Activated CD8-positive, alpha-beta T cell treated with anti-CD3 and anti-CD28 coated beads for 36 hours (primary cell): ENCODE measurements at places on chromosomes 3 and 15. TPM values are rescaled to one million over a fixed set of nuclear protein-coding genes. Genes with fewer than 3 reads are reported as not detected.

DNA sequence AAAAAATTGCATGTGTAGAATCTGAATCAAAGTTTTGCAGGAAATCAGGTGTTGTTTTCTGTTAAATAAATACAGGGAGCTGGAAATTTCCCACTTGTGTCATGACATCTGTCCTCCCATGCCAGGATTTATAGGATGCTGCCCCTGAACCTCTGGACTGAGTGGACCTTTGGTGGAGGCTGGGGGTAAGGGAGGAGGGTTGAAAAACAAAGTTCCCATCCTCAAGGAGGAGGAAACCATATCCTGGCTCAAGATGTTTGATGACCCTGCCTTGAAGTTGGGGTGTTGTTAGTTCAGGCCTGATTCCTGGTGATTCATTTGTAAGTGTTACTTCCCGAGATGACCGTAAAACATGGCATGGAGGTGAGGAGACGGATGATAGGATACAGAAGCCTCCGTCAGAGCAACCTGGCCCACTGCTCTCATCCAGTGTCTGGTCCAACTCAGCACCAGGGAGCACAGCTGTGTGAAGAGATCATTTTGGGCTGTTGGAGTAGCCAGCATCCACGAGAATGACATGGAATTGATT, 223.6 kb downstream of the CACNA2D3 start:
- peaks cover 6% of the 10 kb centered on the region for H3K27me3 ChIP-seq
- no peaks in the 10 kb centered on the region for H3K36me3 ChIP-seq
- H3K27ac ChIP-seq: no peak overlapping the region
- no peak for DNase-seq
- H3K4me3 ChIP-seq: no peak overlapping the region

DNA sequence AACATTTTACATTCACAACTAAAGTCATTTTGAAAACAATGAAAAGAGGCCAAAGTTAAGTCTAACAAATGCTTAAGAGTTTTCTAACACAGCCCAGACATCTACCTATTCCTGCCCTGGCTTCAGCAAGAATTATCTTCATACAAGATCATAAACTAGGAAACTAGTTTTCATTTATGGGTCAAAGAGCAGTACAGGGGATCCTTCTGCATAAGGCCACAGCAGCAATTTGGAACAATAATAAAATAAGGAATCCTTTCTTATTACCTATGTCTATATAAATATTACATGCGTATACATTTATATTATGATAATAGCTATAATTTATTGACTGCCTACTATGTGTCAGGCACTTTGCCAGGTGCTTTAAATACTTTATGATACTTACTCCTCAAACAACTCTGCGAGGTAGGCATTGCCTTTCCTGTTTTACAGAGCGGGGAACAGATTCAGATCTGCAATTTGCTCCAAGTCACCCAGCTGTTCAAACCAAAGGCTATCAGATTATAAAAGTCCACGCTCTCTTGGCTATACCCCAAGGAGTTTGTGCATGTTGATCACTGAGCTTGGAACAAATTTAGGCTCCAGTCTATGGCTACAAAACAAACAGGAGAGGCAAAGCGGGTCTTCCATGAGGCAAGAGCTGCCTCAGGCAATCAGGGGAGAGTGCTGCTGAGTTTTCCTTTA, 196.4 kb downstream of the RORA start:
- H3K36me3 ChIP-seq: no peaks in the 10 kb centered on the region
- no peak overlapping the region for H3K4me3 ChIP-seq

DNA sequence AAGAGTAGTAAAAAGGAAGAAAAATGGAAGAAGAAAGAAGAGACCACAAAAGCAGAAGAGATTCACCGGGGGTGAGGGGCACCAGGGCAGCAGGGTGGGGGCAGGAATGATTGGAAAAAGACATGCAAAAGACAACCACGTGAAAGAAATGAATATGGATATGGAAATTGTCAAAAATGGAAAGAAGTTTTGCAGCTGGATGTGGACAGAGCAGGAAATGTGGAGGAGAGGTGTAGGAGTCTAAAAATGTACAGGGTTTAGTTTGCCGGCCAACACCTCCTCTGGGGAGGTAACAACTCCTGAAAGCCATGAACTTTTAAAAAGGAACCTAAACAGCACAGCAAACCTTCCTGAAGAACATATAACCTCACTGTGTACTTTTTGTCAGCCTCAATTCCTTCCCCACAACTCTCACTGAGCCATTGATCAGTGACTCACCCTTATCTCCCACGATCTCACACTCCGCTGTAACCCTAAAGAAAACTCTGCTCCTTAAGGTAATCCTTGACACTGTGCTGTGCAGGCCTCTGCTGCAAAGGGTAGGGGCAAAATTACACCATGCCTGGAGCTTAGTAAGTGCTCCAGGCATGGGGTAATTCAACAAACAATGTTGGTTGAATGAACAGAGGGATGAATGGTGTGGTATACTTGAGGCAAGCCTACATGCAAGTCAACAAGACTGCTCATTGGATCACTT, 100.2 kb upstream of the BOC start:
- DNase-seq: peak; percentile 45
- H3K27ac ChIP-seq: no peak overlapping the region
- H3K4me1 ChIP-seq: peaks cover 36% of the 10 kb centered on the region
- H3K27me3 ChIP-seq: no peaks in the 10 kb centered on the region
- H3K4me3 ChIP-seq: no peak overlapping the region

GRCh38 chr3:3827111-3827510, 27.9 kb downstream of the LRRN1 start:
- no peak for DNase-seq
- H3K36me3 ChIP-seq: no peaks in the 10 kb centered on the region
- no peak overlapping the region for H3K4me3 ChIP-seq
- no peaks in the 10 kb centered on the region for H3K27me3 ChIP-seq
- no peaks in the 10 kb centered on the region for H3K4me1 ChIP-seq

GRCh38 chr3:149174901-149175300, 45.5 kb downstream of the HPS3 start:
- H3K27me3 ChIP-seq: no peaks in the 10 kb centered on the region
- peaks cover 19% of the 10 kb centered on the region for H3K36me3 ChIP-seq
- no peak overlapping the region for H3K27ac ChIP-seq
- peak; percentile 46 for DNase-seq

GRCh38 chr3:161498259-161498921, 1.8 kb downstream of the OTOL1 start:
- no peaks in the 10 kb centered on the region for H3K4me1 ChIP-seq
- DNase-seq: no peak
- H3K36me3 ChIP-seq: no peaks in the 10 kb centered on the region
- peaks cover 5% of the 10 kb centered on the region for H3K27me3 ChIP-seq

DNA sequence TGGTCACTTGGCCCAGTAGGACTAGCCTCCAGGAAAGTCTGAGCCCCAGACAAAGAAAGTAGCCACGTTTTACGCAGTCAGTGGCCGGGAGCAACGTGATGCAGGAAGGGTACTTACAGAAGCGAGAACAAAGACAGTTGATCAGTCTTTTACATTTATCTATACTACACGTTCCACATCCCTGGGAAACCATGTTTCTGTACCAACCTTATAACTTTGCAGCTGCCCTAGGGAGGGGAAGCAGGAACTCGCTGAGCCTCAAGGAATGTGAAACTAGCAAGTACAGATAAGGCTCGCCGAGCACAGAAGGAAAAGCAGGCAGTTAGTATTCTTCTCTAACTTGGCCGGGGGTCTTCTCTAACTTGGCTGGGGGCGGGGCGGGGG, 3.4 kb upstream of the KNL1 start:
- H3K27ac ChIP-seq: no peak overlapping the region
- peaks cover 4% of the 10 kb centered on the region for H3K27me3 ChIP-seq
- peak overlapping the region; percentile 74 for H3K4me3 ChIP-seq
- peaks cover 2% of the 10 kb centered on the region for H3K36me3 ChIP-seq

DNA sequence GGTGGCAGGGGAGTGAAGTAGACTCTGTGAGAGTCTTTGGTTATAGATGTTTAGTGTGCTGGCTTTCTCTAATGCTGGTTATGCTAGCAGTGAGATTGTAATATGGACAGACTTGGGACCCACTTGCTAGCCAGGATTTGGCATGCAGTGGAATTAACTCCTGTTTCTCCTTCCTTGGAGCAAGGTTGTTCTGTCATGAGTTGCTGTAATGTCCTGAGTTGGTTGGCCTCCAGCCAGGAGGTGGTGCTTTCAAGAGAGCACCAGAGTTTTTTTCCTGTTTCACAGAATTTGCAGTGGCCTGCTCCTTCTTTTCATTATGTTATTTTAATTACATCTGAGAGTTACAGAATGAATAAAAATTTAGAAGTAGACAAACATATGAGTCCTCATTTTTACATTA, 88.1 kb upstream of the PXYLP1 start:
- H3K27ac ChIP-seq: no peak overlapping the region
- DNase-seq: no peak
- peaks cover 6% of the 10 kb centered on the region for H3K36me3 ChIP-seq
- peaks cover 6% of the 10 kb centered on the region for H3K27me3 ChIP-seq

HHATL gene
- total RNA-seq: not detected

TGM4 gene
- not detected for total RNA-seq
